ENCODE measurements at places on chromosomes 16 and 17.
A peak's percentile ranks its signal among the peaks of the same experiment; 100 is the strongest.

GRCh38 chr17:49946964-49947584 lies 21.9 kb upstream of the DLX4 start:
- no peak for DNase-seq

- peak; percentile 32 for DNase-seq
These were observed 7.5 kb downstream of the EPOP start for GRCh38 chr17:38667099-38667786.

DNA sequence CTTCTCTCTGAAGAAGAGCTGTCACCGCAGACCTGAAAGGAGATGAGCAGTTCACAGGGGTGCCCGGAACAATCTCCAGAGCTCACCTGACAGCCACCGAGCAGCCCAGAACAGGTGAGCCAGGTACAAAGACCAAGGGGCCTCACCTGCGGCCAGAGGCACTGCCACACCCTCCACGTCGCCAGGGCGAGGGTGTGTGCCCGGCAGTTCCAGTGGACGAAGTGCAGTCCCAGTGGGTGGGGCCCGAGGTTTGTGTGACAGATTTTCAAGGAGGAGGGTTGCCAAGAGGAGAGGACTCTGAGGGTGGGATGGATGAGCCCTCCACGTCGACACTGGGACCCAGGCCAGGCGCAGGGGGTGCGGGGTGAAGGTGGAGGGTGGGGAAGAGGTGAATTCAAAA lies 61.7 kb downstream of the SMPD3 start:
- no peak for DNase-seq

GRCh38 chr17:82457073-82457928 lies 1.2 kb upstream of the NARF start:
- DNase-seq = no peak

- no peak for DNase-seq
These were observed 7.1 kb downstream of the ITGAD start for GRCh38 chr16:31400191-31400590.

DNA sequence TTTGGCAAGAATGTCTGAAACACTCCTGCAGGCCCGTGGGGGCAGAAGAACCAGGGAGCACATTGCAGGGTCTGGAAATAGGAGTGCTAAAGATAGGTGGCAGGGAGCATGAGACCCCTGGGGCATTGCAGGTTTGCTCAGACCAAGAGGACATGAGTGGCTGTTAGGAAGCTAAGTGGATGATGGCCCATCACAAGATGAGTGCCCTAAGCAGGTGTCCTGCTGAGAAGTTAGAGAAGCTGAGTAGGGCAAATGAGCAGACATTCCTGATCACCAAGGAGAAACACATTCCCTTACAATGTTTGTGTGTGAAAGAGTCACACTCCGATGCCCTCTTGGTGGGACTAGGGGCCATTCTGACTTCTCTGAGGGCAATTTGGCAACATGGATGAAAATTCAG lies 9.9 kb downstream of the MLYCD start:
- DNase-seq = no peak

DNA sequence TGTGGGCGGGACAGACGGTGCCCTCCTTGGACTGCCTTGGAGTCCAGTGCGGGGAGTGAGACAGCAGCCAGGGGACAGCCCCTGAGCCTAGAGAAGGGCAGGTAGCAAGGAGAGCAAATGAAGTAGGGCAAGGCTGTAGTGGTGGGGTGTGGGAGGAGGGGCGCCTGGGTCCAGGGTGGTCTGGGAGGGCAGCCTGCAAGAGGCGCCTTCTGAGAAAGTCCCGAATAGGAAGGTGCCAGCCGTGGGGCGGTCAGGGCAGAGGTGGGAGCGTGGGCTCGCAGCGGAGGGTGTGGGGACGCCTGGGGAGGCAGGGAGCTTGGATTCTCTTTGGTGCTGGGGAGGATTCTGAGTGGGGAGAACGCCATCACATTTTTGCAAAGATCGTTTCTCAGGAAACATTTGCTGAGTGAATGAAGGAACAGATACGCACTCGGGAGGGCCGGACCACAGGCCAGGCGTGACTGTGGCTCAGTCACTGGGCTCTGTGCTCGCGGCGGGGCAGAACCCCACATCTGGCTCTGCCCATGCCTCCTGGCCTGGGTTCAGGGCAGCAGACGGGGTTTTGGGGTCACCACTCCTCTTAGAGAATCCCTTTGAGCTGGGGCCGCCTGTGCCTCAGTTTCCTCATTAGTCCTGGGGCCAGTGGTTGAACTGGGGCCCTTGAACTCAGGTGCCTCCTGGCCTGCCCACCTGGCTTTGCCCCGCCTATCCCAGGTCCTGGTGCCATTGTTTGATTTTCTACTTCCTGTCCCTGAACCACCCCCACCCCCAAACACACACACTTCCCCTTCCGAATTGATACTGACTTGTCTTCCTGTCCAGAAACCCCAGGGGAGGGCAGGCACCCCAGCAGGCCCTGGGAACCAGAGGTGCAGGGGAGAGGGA lies 4.2 kb downstream of the SNN start:
- DNase-seq = no peak

- DNase-seq = peak; percentile 66
These were observed 13.2 kb downstream of the CHCT1 start for GRCh38 chr17:60435244-60436167.

Measured in nucleus accumbens (tissue), 56 donors.